NCI-H1436 treated with DMSO at 0.1 percent for 48 hours (cell line): ENCODE measurements at places on chromosomes 6 and 20.

DNA sequence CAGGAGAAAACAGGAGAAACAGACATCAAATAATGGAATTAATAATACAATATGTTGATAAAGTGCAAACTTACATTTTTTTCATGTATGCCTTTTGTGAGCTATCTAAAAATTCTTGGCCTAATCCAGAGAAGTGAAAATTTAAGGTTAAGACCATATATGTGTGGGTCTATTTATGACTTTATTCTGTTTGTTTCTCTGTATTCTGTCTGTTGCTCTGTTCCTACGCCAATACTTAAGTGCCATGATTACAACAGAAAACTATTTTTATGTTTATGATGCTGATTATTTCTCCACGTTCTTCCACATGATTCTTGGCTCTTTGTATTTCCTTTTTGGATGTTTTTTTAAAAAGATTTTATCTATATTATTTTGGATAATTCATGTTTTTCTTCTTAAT is 109.6 kb upstream of the MAP3K4 start:
- DNase-seq, result no peak

- DNase-seq, result peak; percentile 79
Measured at GRCh38 chr6:161439093-161439492, 165.2 kb upstream of the AGPAT4 start.

- no peak for DNase-seq
Measured at GRCh38 chr6:149234051-149234962, 83.2 kb upstream of the TAB2 start.

DNA sequence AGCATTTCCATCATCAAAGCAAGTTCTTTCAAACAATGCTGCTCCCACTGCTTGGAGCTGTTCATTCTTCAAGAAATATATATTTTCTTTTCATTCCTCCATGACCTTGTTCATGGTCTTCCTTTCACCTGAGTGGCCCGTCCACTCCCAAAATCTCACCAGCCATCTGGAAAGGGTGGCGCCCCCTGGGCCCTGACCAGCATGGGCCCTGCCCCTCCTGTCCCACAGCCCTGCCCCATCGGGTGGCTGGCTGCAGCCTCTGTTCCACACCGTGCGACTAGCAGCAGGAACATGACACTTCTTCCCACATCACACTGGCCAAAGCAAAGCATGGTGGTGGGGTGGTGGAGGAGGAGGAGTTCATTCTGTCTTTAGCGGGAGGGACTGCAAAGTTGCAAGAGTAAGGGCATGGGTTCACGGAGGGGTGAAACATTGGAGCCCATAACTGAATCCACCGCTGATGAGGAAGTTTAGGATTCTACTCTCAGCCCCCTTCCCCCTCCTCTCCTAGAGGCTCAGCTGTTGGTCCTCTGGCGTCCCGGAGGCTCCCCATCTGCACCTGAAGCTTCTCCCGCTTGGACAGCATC is 195.2 kb upstream of the SLC24A3 start:
- DNase-seq, result no peak

DNA sequence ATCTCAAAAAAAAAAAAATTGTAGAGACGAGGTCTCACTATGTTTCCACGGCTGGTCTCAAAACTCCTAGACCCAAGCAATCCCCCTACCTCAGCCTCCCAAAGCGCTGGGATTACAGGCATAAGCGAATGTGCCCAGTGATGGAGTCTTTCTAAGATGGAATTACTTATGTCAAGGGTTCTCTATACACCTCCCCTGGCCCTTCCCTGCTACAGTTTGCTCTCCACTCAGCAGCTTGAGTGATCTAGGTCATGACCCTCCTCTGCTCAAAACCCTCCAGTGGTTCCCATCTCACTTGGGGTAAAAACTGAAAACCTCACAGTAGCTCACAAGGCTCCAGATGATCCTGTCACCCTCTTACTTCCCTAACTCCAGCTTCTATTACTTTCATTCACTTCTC is 1.8 kb upstream of the DNPH1 start:
- DNase-seq, result no peak

- DNase-seq, result peak; percentile 62
Measured at GRCh38 chr20:32626859-32627636, 41.9 kb upstream of the NOL4L start.

- DNase-seq, result no peak
Measured at GRCh38 chr6:137657351-137657911, 163.2 kb upstream of the OLIG3 start.

GRCh38 chr20:45968801-45969711 is 2.9 kb downstream of the ZNF335 start:
- DNase-seq, result no peak

GRCh38 chr20:31706607-31707257 is 15.9 kb downstream of the BCL2L1 start:
- DNase-seq, result no peak

- no peak for DNase-seq
Measured at GRCh38 chr6:161215876-161216615, 57.8 kb downstream of the AGPAT4 start.

GRCh38 chr6:12269110-12269509 is 21.1 kb upstream of the EDN1 start:
- DNase-seq, result no peak

DNA sequence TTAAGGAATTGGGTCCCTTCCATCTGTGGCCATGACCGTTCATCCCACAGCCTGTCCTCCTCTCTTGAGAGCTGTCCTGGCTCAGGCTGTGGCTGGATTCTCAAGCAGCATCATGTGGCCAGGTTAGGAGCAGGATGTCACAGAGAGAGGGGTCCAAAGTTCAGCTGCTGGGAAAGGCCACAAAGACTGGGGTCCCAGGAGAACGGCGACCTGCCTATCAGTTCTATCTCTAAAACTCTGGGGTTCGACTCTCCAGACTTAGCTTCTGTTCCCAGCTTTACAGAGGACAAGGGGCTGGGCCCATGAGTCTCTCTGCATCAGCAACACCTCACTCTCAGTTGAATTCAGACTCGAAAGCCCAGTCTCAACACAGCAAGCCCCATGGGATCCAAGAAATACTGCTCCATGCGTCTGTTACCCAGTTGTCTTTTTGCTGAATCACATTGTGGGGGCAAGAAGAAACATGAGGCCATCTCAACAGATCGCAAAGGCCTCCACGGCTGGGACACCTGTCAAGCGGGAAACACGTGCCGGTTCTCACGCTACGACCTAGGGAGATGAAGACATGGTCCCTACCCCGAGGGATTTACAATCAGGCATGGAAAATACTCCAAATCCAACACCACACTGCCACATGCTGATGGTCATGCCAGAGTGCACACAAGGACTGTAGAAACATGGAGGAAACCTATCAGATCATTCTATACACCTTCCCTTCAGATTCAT is 95.4 kb downstream of the SLC22A23 start:
- no peak for DNase-seq

GRCh38 chr6:55423933-55424332 is 96.7 kb downstream of the GFRAL start:
- DNase-seq, result no peak
